Endothelial cell of coronary artery (primary cell): ENCODE measurements at places on chromosomes 11 and 22. TPM values are rescaled to one million over a fixed set of nuclear protein-coding genes. Genes with fewer than 3 reads are reported as not detected.

C22orf31 gene
- not detected in 2 replicates for total RNA-seq

NFAM1 gene
- total RNA-seq, result not detected in 2 replicates

CRYAB gene
- 0.18 and 5.7 TPM in 2 replicates for total RNA-seq

SLC43A1 gene
- 10.6 and 11.7 TPM in 2 replicates for total RNA-seq

FOXRED2 gene
- 2.9 and 3.7 TPM in 2 replicates for total RNA-seq

P2RX6 gene
- under 0.01 and 0.09 TPM in 2 replicates for total RNA-seq

MMP12 gene
- total RNA-seq, result 0.28 TPM in 1 of 2 replicates, not detected in the other

SLC22A9 gene
- not detected in 2 replicates for total RNA-seq

ZBTB16 gene
- 8.4 and 28.0 TPM in 2 replicates for total RNA-seq

RBMXL2 gene
- 0.18 TPM in 1 of 2 replicates, not detected in the other for total RNA-seq

NF2 gene
- 93.5 and 98.7 TPM in 2 replicates for total RNA-seq

CREB3L1 gene
- 0.72 and 8.3 TPM in 2 replicates for total RNA-seq

HBG2 gene
- total RNA-seq, result 0.18 TPM in 1 of 2 replicates, not detected in the other

SPDYC gene
- total RNA-seq, result not detected in 2 replicates

NFRKB gene
- total RNA-seq, result 14.5 and 17.6 TPM in 2 replicates

PLA2G3 gene
- not detected in 2 replicates for total RNA-seq

APLNR gene
- under 0.01 TPM in 2 replicates for total RNA-seq

DGCR6 gene
- 0.66 and 0.90 TPM in 2 replicates for total RNA-seq

BTBD18 gene
- total RNA-seq, result not detected in 2 replicates

TSGA10IP gene
- total RNA-seq, result under 0.01 TPM in 1 of 2 replicates, not detected in the other

TIMP3 gene
- total RNA-seq, result 0.18 and 10.5 TPM in 2 replicates

KREMEN1 gene
- total RNA-seq, result 0.27 and 0.38 TPM in 2 replicates
